ENCODE measurements at places on chromosomes 7 and 10.

DNA sequence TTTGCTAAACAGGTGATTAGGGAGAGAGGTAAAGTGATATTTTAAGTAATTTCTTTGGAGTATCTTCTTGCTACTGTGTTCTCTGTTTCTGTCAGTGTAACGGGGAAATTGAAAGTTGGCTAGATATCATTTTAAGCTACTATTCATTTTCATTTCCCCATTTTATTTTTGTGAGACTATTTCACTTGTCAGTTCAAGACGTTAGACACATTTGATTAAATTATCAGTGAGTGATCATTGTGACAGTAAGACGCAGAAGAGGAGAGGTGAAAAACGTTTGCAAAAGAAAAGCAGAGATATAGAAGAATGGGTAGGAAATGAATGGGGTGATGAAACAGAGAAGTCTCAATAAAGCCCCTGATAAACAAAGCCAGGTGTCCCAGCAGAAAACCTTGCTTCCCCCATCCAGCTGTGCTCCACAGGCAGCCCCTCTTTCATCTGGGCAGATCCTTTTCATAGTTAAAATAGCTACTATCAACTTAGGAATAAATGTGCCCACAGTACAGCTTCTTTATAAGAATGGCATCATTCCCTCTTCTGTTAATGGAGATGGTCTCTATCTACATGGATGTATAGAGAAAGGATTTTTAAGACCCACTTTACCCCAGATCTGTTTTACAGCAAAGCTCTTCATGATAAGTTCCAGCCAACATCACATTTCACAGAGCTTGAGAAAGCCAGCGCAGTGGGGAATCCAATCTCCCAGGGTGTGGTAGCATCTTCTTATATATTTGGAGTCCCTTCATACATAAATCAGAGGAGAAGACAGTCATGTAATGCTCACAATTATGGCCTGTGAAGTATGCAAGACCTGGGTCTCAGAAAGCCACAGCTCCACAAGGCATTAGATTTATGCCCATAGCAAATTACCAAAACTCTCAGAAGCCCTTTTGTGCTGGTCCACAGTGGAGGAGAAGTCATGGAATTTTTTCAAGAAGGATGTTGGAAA lies 138.1 kb upstream of the ITGB1 start:
- no peak for DNase-seq

DNA sequence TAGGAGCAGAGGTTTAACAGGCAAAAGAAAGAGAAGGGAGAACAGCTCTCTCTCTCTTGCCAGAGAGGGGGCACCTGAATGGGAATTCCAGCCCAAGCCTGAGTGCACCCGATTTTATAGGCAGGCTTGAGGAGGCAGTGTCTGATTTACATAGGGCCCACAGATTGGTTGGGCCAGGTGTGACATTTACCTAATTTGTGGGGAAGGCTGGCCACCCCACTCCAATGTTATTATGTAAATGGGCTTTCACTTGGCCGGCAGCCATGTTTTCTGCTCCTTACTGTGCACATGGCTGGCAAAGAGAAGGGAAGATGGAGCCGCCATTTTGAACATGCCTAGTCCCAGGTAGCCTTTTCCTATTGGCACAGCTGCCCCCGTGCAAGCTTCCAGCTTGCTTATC lies 735.5 kb upstream of the AUTS2 start:
- no peak for DNase-seq

- DNase-seq = no peak
These were observed 59.3 kb downstream of the OAT start for GRCh38 chr10:124359336-124359832.

DNA sequence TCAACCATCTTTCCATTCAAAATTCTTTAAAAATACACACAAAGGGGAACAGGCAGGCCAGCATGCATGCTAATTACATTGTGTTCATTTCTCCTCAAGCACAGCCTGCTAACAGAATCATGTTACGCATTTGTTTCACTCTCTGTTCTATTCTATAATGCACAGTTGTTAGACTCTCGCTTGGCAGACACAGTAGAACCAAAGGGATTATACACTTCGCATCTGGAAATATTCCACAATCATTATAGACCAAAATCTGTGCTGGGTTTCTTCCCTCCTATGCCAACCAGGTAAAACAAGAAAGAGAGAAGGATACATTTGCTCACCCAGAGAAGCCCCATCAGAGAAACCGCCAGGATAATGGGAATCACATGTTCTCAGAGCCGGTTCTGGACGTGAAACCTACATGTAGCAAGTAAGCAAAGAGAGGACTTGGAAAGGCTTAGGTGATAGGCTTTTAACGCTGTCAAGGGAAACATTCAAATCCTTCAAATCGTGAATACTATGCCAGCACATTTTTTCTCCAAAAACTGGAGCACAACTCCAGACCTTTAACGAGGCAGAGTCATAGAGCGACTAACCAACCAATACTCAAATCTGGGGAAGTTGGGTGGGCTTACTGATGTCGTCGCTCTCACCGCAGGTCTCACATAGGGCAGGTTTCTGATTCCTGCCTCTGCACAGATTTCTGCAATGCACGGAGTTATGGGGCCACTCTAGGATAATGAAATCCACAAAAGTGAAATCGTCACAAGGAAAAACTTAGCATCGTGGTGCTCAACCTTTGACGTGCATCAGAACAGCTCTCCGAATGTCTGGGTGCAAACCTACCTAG lies 380.5 kb upstream of the AUTS2 start:
- no peak for DNase-seq

DNA sequence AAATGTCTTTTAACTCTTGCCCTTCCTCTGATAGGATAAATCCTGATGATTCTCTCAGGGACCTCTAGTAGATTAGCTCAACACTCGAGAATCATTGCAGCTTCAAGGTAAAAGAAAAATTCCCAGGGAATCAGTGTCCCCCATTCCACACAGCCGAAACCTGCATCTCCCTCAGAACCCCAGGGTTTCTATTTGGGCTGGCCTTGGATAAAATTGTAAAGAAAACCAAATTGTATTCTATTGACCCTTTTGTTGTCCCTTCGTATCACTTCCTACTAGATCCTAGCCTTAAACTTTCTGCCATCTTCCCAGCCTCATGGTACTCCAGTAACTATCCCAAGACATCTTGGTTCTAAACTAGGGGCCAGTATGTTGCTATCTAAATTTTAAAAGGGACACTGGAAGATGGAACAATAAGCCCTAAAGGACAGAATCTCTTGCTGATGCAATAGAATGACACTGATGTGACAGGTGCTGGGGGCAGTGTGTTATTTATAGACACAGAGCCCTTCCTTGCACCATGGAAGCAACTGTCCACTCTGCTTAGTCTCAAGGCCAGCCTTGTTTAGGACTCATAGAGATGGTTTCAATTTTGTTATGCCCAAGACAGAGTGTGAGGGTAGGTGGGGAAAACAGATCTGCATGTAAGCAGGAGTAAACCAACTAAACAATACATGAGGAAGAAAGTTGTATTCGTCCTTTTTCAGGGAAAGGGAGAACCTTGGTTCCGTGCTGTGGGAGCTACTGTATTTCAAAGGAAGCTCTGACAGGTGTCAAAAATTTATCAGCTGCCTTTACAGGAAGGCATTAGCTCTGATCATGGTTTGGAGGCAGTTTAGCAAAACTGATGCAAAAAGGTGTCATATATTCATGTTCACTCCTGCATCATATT lies 7.6 kb downstream of the ASB15 start:
- DNase-seq = no peak
